ENCODE measurements at places on chromosomes 1 and 21.

DNA sequence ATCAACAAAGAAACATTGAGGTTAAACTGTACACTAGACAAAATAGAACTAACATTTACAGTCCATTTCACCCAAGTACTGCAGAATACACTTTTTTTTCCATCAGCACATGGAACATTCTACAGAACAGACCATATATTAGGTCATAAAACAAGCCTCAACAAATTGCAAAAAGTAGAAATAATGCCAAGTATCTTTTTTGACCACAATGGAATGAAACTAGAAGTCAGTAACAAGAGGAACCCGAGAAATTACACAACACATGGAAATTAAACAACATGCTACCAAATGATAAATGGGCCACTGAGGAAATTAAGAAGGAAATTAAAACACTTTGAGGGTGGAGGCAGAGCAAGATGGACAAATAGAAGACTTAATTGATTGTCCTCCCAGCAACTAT lies 8.4 kb upstream of the C1orf185 start:
- no peak for DNase-seq

GRCh38 chr1:95139039-95139438 lies 21.9 kb downstream of the TLCD4 start:
- DNase-seq: no peak

DNA sequence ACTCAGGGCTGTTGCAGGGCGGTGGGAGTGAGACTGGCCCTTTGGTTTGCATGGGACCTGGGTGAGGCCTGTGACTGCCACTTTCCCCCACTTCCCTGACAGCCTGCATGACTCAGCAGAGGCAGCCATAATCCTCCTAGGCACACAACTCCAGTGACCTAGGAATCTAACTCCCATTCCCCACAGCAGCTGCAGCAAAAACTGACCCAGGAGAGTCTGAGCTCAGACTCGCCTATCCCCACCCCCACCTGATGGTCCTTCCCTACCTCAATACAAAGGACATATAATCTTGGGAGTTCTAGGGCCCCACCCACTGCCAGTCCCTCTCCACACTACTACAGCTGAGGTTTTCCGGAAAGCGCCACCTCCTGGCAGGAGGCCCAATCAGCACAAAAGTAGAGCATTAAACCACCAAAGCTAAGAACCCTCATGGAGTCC lies 26.7 kb downstream of the NDC1 start:
- DNase-seq: peak; percentile 54

DNA sequence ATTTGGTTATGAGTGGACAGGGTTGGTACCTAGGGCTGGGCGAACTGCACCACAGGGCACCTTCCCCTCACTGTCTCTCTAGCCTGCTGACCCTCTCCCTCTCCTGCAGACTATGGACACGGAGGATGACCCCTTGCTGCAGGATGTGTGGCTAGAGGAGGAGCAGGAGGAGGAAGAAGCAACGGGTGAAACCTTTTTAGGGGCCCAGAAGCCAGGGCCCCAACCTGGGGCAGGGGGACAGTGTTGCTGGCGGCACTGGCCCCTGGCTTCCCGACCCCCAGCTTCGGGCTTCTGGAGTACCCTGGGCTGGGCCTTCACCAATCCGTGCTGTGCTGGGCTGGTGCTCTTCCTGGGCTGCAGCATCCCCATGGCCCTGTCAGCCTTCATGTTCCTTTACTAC lies 21.9 kb downstream of the DISP3 start:
- no peak for DNase-seq

DNA sequence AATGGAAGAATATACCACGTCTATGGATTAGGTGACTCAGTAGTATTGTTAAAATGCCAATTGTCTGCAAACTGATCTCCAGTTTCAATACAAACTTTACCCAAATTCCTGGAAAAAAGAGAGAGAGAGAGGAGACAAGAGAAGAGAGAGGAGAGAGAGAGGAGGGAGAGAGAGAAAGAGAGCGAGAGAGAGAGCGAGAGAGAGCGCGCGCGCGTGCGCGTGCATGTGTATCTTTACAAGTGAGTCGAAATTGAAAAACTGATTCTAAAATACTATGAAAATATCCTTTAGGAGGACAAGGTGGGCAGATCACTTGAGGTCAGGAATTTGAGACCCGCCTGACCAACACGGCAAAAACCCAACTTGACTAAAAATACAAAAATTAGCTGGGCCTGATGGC lies 65.2 kb downstream of the CDC42BPA start:
- no peak for DNase-seq

GRCh38 chr1:170414989-170415709 lies 116.8 kb upstream of the GORAB start:
- no peak for DNase-seq

GRCh38 chr1:156705321-156705917 lies at the start of gene CRABP2:
CRABP2 (minus strand) TSS chr1:156705583; CDS start chr1:156705446, 137 bp downstream.
- DNase-seq: peak; percentile 19

DNA sequence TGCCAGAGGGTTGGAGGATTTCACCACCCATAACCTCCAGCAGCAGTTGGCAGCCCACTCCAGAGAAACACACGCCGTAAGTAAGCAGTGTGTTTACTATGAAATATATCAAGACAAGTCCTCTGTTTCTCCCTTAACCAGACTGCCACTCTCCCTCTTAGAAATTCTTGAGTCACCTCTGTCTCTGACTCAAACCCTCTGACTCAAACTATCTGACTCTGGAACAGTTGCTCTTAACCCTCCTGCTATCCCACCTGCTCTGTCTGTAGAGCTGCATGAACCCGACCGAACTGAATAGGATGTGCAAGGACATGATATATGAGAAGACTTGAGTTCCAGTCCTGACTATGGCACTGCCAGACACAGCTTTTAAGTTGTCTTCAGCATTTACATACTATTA lies 14.1 kb downstream of the INPP5B start:
- DNase-seq: no peak

DNA sequence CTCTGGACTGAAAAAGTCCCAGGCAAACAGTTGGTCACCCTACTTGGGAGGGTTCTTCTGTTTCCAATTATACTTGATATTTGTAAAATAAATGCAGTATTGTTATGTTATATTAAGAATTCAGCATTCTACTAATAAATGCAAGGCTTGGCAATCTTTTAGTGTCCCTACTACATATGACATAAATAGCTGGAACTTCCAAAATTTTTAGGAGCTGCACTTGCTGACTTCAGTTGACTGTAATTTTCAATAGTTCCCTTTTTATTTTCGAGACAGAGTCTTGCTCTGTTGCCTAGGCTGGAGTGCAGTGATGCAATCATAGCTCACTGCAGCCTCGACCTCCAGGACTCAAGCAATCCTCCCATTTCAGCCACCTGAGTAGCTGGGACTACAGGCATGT lies 20.0 kb downstream of the FOXD3 start:
- DNase-seq: no peak

DNA sequence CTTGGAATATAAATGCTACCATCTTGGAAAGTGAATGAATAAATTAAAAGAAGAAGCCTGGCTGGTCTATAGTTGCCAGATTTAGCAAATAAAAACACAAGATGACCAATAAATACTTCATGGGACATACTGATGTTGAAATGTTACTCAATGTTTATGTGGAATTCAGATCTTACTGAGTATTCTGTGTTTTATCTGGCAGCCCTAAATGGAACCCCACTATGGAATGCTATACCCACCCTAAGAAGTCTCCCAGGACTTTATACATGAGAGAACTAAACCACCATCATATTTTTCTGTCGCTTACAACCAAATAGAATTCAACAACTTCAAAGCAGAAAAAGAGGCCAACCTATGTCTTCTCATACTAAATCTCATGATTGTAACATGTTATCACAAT lies 177.6 kb upstream of the HMCN1 start:
- DNase-seq: no peak
